Activated CD4-positive, alpha-beta memory T cell treated with anti-CD3 and anti-CD28 coated beads for 36 hours (primary cell): ENCODE measurements at places on chromosomes 7 and 10.
A peak's percentile ranks its signal among the peaks of the same experiment; 100 is the strongest.

GRCh38 chr10:24901686-24902399 is 50.6 kb downstream of the PRTFDC1 start:
- peak; percentile 47 for DNase-seq

DNA sequence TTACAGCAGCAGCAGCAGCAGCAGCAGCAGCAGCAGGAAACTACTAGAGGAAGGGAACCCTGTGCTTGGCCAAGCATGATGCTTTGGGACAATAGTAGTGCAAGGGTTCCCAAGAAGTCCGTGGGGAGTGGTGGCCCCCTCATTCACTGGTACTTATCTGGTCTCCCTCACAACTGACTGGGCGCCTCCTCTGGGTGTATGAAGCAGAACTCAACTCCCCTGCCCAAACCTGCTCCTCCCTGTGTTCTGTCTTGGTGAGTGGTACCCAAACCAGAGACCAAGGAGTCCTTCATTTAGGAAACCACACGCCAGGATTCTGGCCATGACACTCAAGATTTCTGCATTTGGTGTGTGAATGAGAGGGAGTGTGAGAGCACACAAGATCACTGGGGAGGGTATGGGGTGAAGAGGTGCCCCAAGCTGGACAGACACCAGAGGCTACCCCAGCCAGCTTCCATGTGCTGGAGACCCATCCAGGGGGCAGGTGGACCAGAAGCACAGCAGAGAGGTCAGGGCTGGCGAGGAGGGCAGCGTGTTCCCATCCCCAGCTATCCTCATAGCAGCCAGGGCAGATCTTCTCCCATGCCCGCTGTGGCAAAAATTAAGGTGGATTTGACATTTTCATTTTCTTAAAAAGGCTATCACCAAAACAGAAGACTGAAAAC is 10.6 kb upstream of the ZNF777 start:
- DNase-seq, result no peak

DNA sequence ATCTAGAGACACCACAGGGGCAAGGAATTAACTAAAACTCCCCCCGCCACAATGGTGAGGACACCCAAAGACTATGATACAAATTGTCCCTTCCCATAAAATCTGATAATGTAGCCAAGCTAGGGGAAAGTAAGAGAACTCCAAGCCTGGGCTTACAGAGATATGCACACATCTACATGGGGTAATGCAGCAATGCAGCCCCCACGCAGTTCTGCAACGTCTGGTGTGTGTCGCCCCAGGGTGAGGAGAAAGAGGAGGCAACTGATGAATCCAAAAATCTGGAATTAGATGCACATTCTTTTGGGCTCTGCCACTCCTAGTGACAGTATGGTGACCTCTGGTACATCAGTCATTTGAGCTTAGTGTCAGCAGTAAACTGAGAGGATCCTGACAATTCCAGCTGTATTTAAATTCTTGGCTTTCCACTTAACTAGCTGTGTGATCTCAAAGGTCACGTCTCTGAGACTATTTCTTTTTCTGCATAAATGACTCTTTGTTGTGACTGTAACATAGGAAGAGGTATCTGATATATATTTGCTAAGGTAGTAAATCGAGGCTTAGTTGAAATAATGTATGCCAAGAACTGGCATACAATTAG is 51.5 kb downstream of the PIP4K2A start:
- no peak for DNase-seq

DNA sequence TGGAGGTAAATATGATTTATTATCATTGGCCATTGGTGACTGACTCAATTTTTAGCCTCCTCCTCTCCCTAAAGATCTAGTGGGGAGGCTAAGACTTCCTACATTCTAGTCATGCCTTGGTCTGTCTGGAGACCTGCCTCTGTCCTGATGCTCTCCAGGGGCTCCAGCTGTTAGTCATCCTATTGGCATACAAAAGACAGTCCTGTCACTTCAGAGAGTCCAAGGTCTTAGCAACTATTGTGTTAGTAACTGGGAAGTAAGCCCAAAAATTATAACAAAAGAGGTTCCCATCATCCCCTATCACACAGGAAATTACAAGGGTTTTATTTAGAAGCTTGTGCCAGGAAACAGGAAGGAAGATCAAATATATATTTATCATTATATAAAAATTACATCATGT is 400.6 kb upstream of the VSTM2A start:
- no peak for DNase-seq

DNA sequence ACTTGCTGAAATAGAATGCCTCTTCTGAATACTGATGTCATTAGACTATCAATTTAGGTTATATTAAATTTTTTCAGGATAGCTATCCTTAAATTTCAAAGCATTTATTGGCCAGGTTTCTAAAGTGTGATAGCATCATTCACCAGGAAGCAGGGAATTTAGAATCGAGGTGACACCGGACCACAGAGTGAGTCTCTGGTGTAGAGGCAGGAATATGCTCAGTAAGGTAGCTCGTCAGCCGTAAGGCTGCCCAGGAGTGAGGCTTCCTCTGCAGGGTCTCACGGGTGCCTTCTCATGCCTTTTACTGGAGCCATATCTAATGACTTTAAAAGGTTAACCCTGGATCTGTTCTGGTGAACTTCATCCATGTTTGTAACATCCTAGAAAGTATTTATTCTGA is 170.8 kb upstream of the KLF14 start:
- DNase-seq, result no peak

- no peak for DNase-seq
These were observed 104.7 kb upstream of the EEPD1 start for GRCh38 chr7:36048141-36048901.

- no peak for DNase-seq
These were observed 118.7 kb downstream of the PARD3 start for GRCh38 chr10:34696423-34696822.

GRCh38 chr10:75877877-75878276 is 446.5 kb downstream of the LRMDA start:
- DNase-seq, result no peak

DNA sequence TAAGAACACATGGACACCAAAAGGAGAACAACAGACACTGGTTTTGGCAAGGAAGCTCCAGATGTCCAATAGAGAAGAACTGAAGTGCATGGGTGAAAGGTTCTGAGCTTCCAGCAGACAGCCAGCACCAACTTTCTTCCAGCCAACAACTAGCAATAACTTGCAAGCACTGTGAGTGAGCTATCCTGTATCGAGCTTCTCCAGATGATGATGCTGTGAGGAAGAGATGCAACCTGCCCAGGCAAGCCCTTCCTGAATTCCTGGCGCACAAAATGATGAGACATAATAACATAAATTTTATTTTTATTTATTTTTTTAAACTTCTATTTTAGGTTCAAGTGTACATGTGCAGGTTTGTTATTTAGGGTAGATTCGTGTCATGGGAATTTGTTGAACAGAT is 692.1 kb downstream of the DNAJB9 start:
- no peak for DNase-seq

DNA sequence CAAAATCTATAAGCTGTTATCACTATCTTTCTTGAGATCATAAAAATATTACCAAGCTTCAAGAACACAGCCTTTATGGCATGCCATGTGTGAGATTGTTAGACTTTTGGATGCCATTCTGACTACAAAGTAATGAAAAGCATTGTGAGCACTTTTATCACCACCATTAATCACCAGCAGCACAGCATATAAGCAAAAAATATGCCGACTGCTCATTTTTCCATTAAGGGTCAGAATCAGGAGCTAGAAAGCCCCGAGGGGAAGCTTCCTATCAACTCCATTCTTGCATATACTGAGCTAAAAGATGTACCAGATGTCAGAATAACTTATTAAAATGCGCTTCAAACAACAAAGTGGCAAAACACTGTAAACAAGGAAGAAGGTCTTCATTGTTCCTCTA is 114.3 kb downstream of the LMBR1 start:
- DNase-seq, result no peak

DNA sequence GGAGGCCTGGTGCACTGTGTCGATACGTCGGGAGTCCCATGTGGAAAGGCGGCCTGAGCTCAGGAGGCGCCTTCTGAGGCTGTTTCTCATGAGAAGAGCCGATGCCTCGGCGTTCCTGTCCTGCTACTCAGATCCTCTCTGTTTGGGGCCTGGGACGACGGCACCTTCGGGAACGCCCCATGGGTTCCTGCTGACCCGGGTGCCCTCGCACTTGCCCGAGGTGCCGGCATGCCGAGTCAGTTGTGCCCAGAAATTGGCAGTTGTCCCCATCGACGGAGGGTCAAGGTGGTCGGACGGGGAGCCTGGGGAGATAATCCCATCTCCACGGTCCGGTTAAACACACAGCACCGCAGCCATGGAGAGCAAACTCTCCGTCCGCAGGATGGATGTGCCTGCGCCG is 33.0 kb downstream of the NKX6-2 start:
- no peak for DNase-seq

- no peak for DNase-seq
These were observed 17.5 kb downstream of the TRIM24 start for GRCh38 chr7:138477581-138477980.

- DNase-seq, result no peak
These were observed 59.5 kb upstream of the PDLIM1 start for GRCh38 chr10:95350219-95350829.

GRCh38 chr10:92737484-92737883 is 47.7 kb downstream of the HHEX start:
- no peak for DNase-seq

DNA sequence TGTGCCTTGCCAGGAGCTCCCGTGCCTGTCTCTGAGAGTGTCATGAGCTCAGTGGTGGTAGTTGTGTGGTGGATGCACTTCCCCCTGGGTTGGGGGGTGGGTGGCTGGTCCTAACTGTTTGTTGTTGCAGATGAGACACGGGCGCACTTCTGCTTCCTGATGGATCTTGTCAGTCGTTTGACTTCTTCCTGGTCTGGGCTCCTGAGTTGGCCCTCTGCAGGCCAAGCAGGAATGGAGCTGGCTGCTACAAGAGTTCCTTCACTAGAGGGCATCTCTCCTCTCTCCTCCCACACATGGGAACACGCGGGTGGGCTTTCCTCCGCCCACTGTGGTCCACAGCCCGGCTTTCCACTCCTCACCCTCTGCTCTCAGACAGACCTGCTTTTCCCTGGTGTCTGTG is 82.0 kb downstream of the BMS1 start:
- no peak for DNase-seq

GRCh38 chr7:5694912-5695726 is 86.3 kb downstream of the RNF216 start:
- peak; percentile 87 for DNase-seq

DNA sequence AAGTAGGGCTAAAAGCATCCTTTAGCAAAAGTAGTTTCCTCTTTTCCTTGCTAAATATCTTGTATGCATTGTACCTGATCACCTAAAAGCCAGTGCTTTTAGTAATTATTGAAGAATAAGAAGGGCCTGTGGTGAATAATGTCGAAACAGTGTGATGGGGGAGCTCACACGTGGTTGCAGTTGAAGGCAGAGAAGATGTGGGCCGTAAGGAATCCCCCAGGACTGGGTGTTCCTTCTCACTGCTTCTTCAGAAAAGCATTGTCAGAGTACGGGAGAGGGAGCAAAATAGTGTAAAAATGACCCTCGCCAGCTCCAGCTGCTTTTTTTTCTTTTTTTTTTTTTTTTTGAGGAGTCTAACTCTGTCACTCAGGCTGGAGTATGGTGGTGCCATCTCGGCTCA is 201.1 kb downstream of the NSUN6 start:
- no peak for DNase-seq

- DNase-seq, result no peak
These were observed 12.1 kb downstream of the KBTBD2 start for GRCh38 chr7:32879460-32879859.

GRCh38 chr10:103679096-103679790 is 176.1 kb downstream of the SH3PXD2A start:
- DNase-seq, result peak; percentile 18

GRCh38 chr10:116331815-116332214 is 7.6 kb downstream of the CCDC172 start:
- no peak for DNase-seq

DNA sequence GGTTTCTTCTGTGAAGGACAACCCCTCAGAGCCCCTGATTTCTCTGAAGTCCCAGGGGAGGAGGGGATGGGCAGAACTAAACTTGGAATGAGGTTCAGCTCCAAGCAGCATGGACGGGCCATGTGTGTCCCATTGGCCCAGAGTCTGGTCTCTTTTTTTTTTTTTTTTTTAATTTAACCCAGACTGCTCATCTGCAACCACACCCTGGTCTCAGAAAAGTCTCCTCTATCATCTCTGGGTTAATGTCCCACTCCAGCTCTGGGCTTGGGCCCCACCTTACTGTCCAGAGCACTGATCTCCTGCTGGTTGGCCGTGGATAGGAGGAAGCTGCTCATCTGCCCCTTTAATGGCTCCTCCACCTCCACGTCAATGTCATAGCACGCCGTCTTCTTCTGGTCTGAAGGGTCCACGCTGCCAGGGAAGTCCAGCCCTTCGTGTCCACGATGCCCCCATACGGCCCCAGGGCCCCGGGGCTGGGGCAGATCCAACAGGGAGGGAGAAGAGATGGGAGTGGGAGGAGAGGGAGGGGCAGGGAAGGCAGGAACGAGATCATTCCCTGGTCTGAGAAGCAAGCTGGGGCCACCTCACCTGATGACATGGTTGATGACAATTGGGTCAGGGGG is 7.7 kb downstream of the CHPF2 start:
- no peak for DNase-seq

- DNase-seq, result no peak
These were observed 705.7 kb upstream of the IGFBP3 start for GRCh38 chr7:46626691-46627310.

- DNase-seq, result no peak
These were observed 37.6 kb downstream of the TMEM168 start for GRCh38 chr7:112752576-112752975.

GRCh38 chr7:122460936-122461335 is 156.4 kb upstream of the FEZF1 start:
- no peak for DNase-seq

DNA sequence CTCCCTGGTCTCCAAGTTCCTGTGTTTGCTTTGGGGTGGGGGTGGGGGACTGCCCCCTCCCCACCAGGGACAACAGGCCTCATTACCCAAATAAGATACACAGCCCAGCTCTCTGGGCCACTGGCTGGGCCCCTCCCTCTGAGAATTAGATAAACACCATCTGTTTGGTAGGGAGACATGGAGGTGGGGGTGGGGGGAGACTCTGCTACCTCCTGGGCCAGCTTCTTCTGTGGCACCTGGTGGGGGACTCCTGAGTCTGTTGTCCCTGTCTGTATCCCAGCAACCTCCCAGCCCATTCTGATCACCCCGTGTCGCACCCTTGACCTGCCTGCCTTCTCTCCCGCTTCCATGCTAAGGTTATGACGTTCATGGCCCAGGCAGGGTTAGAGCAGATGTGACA is 5.8 kb downstream of the MLXIPL start:
- DNase-seq, result no peak

DNA sequence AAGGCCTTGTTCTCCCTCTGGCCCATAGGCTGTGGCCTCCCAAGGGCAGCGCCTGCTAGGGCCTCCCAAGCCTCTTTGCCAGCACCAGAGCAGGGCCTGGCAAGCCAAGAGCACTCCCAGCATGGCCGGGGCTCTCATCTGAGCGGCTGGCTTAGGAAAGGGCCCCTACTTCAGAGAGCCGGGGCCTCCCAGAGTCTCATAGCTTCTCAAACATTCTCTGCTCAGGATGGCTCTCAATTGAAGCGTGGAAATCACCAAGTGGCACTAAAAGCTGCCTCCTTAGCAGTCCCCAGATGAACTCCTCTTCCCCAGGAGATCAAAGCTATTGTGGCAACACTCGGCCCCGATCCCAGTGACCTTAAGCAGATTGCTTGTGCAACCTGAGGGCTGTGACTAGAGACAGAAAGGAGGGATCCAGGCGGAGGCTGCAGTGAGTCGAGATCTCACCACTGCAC is 69.4 kb downstream of the FAM53B start:
- no peak for DNase-seq
